SHP77 (cell line): ENCODE measurements at places on chromosomes 6 and 20.

- DNase-seq: no peak
Observed at GRCh38 chr6:39254999-39255535, 25.8 kb upstream of the KCNK5 start.

DNA sequence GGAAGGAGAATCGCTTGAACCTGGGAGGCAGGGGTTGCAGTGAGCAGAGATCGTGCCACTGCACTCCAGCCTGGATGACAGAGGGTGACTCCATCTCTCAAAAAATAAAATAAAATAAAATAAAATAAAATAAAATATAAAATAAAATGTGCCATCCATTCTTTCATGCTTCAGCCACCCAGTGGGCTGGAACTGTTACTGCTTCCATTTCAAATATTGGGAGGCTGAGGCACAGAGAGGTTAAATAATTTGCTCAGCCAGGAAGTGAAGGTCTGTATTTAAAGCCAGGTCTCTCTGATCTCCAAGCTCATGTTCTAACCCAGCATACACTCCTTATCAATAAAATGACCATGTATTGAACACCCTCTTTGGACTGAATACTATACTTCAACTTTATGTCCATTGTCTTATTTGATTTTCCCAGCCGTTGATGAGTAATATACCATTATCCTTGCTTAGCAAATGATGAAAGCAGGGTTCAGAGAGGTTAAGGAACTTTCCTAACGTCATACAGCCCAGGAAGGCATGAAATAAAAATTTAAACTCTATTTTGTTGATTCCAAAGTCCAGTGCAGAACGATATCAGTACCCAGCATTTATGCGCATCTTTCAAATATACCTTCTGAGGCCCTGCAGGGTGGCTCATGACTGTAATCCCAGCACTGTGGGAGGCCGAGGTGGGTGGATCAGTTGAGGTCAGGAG is 25.8 kb upstream of the SLC9A8 start:
- no peak for DNase-seq

GRCh38 chr20:10563935-10564492 is 109.8 kb downstream of the JAG1 start:
- no peak for DNase-seq

GRCh38 chr6:27791182-27791943 is 120.8 kb downstream of the OR2B2 start:
- DNase-seq: peak; percentile 63

GRCh38 chr6:44304282-44305199 is 8.6 kb downstream of the AARS2 start:
- peak; percentile 16 for DNase-seq

DNA sequence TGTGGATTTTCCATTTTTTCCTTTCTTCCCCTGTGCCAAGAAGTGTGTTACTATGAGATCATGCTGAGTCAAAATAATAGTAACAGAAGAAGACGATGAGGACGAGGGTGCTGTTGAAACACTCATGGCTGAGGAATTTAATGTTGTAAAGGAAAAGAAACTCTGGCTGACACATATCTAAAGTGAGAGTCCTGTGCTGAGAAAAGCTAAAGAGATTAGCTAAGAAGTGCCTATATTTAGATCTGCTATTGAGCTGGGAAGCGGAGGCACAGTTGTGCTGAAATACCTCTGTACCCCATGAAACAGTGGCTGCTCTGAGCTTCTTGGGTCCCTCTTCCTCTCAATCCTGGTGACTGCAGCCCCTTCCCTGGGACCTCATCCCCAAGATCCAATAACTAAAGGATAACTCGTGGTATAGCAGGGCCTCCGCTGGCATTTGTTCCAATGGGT is 1.1 kb upstream of the SYTL3 start:
- no peak for DNase-seq
